Fibroblast of lung (primary cell): ENCODE measurements at places on chromosomes 4 and X. TPM values are rescaled to one million over a fixed set of nuclear protein-coding genes. Genes with fewer than 3 reads are reported as not detected.

- DNase-seq: peak; percentile 53
These were observed 11.5 kb upstream of the CHST7 start for GRCh38 chrX:46561824-46562657.

GRCh38 chr4:167218022-167218608 lies 16.2 kb downstream of the SPOCK3 start:
- DNase-seq: no peak

GRCh38 chr4:38752372-38752940 lies 30.3 kb downstream of the TLR10 start:
- peak; percentile 47 for DNase-seq

GRCh38 chrX:97740044-97740443 lies 856.3 kb downstream of the RPA4 start:
- no peak for DNase-seq

- no peak for DNase-seq
These were observed 869.5 kb upstream of the EPHA5 start for GRCh38 chr4:66539745-66540144.

- peak; percentile 84 for DNase-seq
These were observed 111.2 kb downstream of the ELOVL6 start for GRCh38 chr4:110087070-110087708.

DNA sequence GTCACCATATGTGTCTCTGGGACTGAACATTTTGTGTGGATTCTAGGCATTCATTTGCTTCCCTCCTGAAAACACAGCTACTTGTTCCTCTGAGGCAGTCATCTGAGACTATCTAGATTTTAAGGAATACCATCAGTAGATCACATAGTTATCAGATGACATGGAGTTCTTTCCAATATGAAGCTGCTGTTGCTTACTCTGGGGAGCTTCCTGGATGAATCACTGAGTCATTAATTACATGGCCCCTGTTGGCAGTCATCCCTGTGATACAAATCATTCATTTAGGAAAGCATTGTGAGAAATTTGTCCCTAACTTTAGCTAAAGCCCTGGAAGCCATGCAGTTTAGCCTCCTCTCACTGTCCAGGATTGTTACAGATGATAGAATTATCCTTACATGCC lies 98.2 kb upstream of the ARSJ start:
- DNase-seq: peak; percentile 87

GRCh38 chr4:8297691-8298485 lies 28.3 kb downstream of the HTRA3 start:
- DNase-seq: no peak

- no peak for DNase-seq
These were observed 48.1 kb upstream of the FAM9C start for GRCh38 chrX:13092455-13092941.

- DNase-seq: no peak
These were observed 200.5 kb upstream of the ANK2 start for GRCh38 chr4:112848911-112849310.

- DNase-seq: no peak
These were observed 1.2 kb downstream of the RAB33B start for GRCh38 chr4:139455126-139455538.

DNA sequence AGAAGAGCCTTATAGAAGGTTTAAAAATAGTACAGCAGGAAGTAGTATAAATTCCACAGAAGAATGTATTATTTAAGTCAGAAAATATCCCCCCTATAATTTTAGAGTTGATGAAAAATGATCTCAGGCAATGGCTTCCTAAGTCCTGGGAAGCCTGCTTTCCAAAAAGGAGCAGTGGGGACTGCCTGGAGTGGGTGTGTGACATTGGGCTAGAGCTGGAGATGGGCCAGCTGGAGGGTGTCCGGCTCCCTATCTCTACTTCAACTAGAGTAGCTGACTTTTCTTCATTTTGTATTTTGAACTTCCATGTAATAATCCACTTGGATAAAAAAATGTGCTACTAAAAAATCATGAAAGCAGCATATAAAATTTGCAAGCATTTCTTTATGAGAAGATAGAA lies 253.9 kb downstream of the ANK2 start:
- no peak for DNase-seq

- DNase-seq: peak; percentile 66
These were observed 49.0 kb upstream of the ZNF157 start for GRCh38 chrX:47321386-47321785.

Gene GATA1
- total RNA-seq: not detected in 2 replicates

GRCh38 chr4:125184116-125184515 lies 130.6 kb upstream of the FAT4 start:
- DNase-seq: no peak

- peak; percentile 81 for DNase-seq
These were observed 7.7 kb downstream of the HAND2 start for GRCh38 chr4:173522160-173522950.

DNA sequence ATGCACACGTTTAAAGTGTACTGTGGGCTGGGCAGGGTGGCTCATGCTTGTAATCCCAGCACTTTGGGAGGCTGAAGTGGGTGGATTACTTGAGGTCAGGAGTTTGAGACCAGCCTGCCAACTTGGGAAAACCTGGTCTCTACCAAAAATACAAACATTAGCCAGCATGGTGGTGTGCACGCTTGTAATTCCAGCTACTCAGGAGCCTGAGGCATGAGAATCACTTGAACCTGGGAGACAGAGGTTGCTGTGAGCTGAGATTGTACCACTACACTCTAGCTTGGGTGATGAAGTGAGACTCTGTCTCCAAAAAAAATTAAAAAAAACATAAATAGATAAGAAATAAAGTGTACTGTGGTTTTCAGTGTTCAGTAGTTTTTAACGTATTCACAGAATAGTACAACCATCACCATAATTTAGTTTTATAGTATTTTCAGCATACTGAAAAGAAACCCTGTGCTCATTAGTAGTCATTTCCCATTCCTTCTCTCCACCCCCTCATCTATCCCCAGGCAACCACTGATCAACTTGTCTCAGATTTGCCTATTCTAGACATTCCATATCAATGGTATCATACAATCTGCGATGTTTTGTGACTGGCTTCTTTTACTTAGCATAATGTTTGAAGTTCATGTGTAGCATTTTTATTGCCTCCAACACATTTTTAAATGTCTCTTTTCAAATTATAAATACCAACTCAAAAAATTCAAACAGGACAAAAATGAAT lies 19.1 kb downstream of the SLAIN2 start:
- peak; percentile 92 for DNase-seq

Gene AWAT2
- total RNA-seq: not detected in 2 replicates

GRCh38 chr4:83009529-83009928 lies 1.1 kb downstream of the LIN54 start:
- peak; percentile 43 for DNase-seq

DNA sequence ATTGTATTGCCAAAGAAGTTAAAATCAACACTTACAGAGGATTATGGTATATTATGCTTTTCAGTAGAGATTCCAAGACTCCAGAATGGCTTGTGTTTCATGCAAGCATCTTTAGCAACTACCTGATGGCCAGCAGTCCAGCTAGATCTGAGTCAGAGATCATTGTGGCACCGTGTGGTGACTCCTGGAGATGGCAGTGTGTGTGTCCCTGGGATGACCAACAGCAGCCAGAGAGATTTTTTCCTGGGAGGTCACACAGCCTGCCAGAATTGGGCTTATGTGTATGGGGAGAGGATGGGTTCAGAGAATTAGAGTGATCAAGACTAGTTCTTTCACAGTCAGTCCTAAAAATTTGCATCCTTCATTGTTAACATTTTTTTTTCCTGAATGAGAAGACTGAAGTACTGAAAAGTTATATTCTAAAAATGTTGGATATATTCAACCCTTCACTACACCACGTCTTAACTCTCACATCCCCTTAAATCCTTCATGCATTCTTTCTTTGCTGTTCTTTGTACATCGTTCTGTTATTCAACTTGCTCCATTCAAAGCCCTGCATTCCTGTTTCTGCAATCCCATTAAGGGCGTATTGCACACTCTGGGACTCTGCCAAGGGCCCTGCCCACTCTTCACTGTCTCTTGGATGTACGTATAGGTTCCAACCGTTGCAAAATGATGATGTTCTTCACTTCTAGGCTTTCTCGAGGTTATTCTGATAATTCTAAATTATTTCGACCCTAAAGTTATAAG lies 12.4 kb downstream of the TENM3 start:
- no peak for DNase-seq

Gene DCLK2
- 3.1 and 14.0 TPM in 2 replicates for total RNA-seq

DNA sequence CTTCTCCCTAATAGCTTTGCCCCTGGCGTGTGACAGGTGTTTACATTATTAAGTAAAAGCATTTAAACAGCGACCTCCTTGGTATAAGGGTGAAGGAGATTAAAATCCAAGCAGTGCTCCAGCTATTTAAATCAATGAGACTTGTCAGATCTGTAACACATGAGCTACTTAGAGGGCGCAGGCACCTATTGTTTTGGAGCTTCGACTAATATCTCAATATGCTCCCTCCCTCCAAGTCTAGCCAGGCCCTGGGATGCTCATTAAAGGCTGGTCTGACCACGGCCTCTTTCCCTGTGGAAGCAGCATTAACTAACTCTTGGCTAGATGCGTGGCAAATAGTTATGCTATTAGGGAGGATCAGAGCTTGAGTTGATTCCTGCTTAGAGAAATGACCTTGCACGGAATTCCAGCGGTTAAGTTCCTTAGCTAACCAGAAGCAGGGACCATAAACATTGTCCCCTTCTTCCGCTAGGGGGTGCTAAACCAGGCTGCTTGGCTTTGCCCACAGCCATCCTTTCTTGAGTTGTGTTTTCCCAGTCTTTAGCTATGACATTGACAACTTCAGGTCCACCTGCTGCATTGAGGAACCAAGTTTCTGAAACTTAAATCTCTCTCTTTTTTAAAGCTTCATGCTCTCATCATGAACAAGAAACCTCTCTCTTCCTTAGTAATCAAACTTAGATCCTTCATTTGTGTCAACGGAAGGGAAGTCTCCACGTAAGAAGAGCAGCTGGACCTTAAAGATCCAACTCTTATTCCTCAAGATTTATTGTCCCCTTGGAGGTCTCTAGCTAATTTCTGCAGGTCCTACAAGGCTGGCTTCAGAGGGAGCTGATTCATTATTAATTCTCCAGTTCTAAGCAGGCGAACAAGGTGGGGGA lies 80.7 kb upstream of the IGFBP7 start:
- peak; percentile 25 for DNase-seq

Gene CYBB
- total RNA-seq: under 0.01 TPM in 2 replicates

Gene GLUD2
- total RNA-seq: 1.3 and 1.8 TPM in 2 replicates

DNA sequence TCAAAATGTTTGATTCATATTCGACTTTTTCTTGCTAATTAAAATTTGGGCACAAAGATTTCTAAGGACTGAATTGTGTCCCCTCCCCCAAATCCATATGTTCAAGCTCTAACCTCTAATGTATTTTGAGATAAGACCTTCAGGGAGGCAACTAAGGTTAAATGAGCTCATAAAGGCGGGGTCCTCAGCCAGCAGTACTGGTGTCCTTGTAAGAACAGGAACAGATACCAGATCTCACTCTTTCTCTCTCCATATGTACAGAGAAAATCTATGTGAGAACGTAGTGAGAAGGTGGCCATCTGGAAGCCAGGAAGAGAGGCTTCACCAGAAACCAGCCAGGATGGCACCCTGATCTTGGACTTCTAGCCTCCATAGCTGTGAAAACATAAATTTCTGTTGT lies 116.9 kb downstream of the VEGFC start:
- no peak for DNase-seq

GRCh38 chrX:7119950-7120877 lies 27.3 kb upstream of the STS start:
- DNase-seq: peak; percentile 83

DNA sequence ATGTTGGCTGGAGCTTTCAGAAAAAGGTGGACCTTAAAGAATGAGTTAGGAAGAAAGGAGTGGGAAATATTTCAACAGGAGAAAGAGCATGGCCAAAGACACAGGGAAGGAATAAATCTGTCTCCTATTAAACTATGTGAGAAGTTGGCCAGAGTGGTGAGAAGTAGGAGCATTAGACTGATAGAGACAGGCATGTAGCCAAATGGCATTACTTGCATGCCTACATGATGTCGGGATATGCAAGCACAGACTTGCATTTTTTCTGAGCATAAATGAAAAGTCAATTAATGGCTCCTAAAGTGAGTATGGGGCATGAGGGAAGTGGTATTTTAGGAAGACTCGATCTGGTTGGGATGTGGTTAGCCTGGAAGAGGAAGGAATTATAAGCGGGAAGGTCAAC lies 279.6 kb upstream of the PITX2 start:
- DNase-seq: no peak

Gene OPRPN
- not detected in 2 replicates for total RNA-seq

Gene UGT2B17
- not detected in 2 replicates for total RNA-seq

DNA sequence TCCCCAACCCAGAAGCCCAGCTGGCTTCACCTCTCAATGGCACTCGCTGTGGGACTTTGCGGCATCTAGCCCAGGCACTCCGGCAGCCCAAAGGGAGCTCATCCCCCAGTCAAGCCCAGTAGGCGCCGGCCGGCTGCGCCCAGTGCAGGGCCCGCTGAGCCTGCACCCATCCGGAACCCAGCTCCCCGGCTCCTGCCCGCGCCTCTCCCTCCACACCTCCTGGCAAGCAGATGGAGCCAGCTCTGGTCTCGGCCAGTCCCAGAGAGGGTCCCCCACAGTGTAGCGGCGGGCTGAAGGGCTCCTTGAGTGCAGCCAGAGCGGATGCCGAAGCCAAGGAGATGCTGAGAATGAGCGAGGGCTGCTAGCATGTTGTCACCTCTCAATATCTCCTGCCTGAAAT lies 116.8 kb upstream of the UGT8 start:
- DNase-seq: no peak

Gene GPRIN3
- under 0.01 TPM in 2 replicates for total RNA-seq

GRCh38 chr4:119087656-119088055 lies 48.0 kb upstream of the MYOZ2 start:
- no peak for DNase-seq

Gene SLC7A11
- 46.0 and 74.8 TPM in 2 replicates for total RNA-seq

DNA sequence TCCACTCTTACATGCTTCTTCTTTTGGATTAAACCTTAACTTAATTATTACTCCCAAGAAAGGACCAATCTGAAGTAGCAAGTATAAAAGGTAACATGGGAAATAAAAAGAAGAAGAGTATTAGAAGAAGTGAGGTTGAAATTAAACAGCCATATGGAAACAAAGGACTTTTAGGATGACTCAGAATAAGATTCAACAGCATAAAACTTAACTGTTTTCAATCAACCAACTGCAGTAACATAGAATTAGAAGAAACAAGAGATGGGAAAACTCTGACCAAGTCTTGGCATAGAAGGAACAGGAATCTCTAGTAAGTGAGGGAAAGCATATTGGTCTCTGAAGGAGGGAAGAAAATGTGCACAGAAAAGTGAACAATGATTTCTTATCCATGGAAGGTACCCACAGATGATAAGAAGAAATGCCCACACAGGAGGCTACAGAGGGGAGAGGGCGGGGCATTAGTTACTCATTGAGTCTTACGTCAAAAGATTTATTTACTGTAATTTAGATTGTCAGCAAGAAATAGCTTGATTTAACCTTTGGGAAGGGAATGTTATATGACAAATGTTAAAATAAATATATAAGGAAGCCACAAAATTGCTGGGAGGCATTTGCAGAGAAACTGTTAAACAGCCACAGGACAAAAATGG lies 177.3 kb downstream of the BANK1 start:
- DNase-seq: peak; percentile 10

DNA sequence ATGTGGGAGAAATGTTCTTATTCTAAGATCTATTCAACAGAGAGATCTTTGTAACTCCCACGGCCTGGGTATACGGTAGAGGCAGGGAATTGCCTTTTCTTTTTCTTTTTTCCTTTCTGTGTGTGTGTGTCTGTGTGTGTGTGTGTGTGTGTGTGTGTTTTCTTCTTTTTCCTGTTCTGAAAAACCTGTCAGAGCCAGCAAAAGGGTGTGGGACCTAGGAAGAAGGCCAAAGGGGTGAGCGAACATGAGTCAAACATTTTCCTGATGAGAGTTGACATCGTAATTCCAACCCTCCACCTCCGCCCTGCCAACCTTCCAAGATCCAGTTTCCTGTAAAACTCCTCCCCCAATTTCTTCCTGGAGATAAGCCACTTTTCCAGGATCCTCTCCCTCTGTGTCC lies 2.8 kb upstream of the CHIC2 start:
- DNase-seq: peak; percentile 82

- no peak for DNase-seq
These were observed 427 bp downstream of the LAMTOR3 start for GRCh38 chr4:99893839-99894160.
